ENCODE measurements at places on chromosomes 7 and 10. TPM values are rescaled to one million over a fixed set of nuclear protein-coding genes. Genes with fewer than 3 reads are reported as not detected.

Gene SPDYE5
- total RNA-seq = under 0.01 TPM

Gene PLEKHA1
- 3.0 TPM for total RNA-seq

Gene ST8SIA6
- total RNA-seq = 38.0 TPM

Gene GFRA1
- total RNA-seq = under 0.01 TPM

Gene ATP5F1C
- total RNA-seq = 126 TPM

Gene ALOX5
- total RNA-seq = 9.2 TPM

Gene PURB
- 14.0 TPM for total RNA-seq

Gene PLAC9
- total RNA-seq = 0.27 TPM

Gene PDE6C
- not detected for total RNA-seq

Gene GRID2IP
- 3.2 TPM for total RNA-seq

Gene LRIT1
- total RNA-seq = not detected

Gene TMEM213
- total RNA-seq = not detected

Gene EZH2
- total RNA-seq = 8.3 TPM

Gene HSPA12A
- 0.54 TPM for total RNA-seq

Gene HGF
- 9.4 TPM for total RNA-seq

Gene FGFR2
- total RNA-seq = not detected

Gene CALHM3
- 0.27 TPM for total RNA-seq

Gene SDK1
- total RNA-seq = 0.81 TPM

Gene AOAH
- 15.1 TPM for total RNA-seq

Gene CLDN15
- total RNA-seq = 55.2 TPM

Gene OR13A1
- total RNA-seq = under 0.01 TPM

Gene BEND7
- 5.7 TPM for total RNA-seq

Gene MGAM2
- total RNA-seq = under 0.01 TPM

Gene MEPCE
- 88.3 TPM for total RNA-seq

Gene CYP2W1
- total RNA-seq = not detected

Gene PVRIG
- 0.54 TPM for total RNA-seq

Gene TFEC
- 26.4 TPM for total RNA-seq

Gene BHLHA15
- total RNA-seq = 0.27 TPM

Gene CYP2C9
- total RNA-seq = not detected

Gene GIMAP2
- 110 TPM for total RNA-seq

Gene PIP
- not detected for total RNA-seq

Gene EBLN1
- total RNA-seq = not detected

Gene TMEM130
- total RNA-seq = 0.81 TPM

Gene CSGALNACT2
- 7.3 TPM for total RNA-seq

Gene ZNF655
- total RNA-seq = 44.2 TPM

Gene HMX2
- total RNA-seq = not detected

Gene SSC4D
- 0.81 TPM for total RNA-seq

Gene CFAP43
- 0.54 TPM for total RNA-seq

Gene TFR2
- 51.7 TPM for total RNA-seq

Gene CCDC146
- 1.9 TPM for total RNA-seq

Gene CYP3A7
- total RNA-seq = not detected

Gene CAMK1D
- total RNA-seq = 25.6 TPM

Gene SPDYE9
- total RNA-seq = not detected

Gene CPED1
- total RNA-seq = 9.2 TPM

Gene TMEM139
- not detected for total RNA-seq

Gene PDZD7
- 1.3 TPM for total RNA-seq

Gene NEBL
- total RNA-seq = 0.27 TPM

Data from hematopoietic multipotent progenitor cell (in vitro differentiated cells).